ENCODE measurements at places on chromosomes 4 and X. TPM values are rescaled to one million over a fixed set of nuclear protein-coding genes. Genes with fewer than 3 reads are reported as not detected.

Gene NWD2
- total RNA-seq = 0.83 TPM

DNA sequence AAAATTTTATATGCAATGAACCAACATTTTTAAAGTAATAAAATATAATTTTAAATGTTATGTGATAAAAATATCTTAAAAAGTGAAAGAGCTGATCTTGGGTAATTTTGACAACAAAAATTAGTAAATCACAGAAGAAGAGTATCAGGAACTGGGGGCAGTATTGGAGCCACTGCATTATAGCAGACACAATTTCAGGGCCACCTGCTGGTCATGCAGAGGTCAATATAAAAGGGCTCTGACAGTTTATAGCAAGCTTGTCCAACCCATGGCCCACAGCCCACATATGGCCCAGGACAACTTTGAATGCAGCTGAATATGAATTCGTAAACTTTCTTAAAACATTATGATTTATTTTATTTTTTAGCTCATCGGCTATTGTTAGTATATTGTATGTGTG lies 13.0 kb upstream of the LEF1 start:
- H3K27me3 ChIP-seq = peaks cover 8% of the 10 kb centered on the region
- DNase-seq = no peak
- H3K4me3 ChIP-seq = no peak overlapping the region
- H3K27ac ChIP-seq = no peak overlapping the region
- no peaks in the 10 kb centered on the region for H3K4me1 ChIP-seq
- no peaks in the 10 kb centered on the region for H3K36me3 ChIP-seq

Gene NHS
- total RNA-seq = 7.0 TPM

Gene TMEM271
- total RNA-seq = 3.3 TPM

- no peak overlapping the region for H3K4me3 ChIP-seq
- H3K27me3 ChIP-seq = no peaks in the 10 kb centered on the region
- H3K4me1 ChIP-seq = no peaks in the 10 kb centered on the region
Measured at GRCh38 chrX:29071525-29072320, 484.5 kb downstream of the IL1RAPL1 start.

- DNase-seq = no peak
- H3K4me3 ChIP-seq = no peak overlapping the region
- no peaks in the 10 kb centered on the region for H3K27me3 ChIP-seq
- peaks cover 12% of the 10 kb centered on the region for H3K4me1 ChIP-seq
Measured at GRCh38 chr4:140302151-140302859, 71.1 kb upstream of the SCOC start.

All from suprapubic skin (tissue), 4 donors.